ENCODE measurements at places on chromosomes 5 and 9. TPM values are rescaled to one million over a fixed set of nuclear protein-coding genes. Genes with fewer than 3 reads are reported as not detected.

GRCh38 chr5:65100911-65101631 lies 332.3 kb downstream of the CWC27 start:
- peaks cover 20% of the 10 kb centered on the region for H3K27me3 ChIP-seq
- no peak overlapping the region for H3K4me3 ChIP-seq
- no peaks in the 10 kb centered on the region for H3K36me3 ChIP-seq
- no peak overlapping the region for H3K27ac ChIP-seq

DNA sequence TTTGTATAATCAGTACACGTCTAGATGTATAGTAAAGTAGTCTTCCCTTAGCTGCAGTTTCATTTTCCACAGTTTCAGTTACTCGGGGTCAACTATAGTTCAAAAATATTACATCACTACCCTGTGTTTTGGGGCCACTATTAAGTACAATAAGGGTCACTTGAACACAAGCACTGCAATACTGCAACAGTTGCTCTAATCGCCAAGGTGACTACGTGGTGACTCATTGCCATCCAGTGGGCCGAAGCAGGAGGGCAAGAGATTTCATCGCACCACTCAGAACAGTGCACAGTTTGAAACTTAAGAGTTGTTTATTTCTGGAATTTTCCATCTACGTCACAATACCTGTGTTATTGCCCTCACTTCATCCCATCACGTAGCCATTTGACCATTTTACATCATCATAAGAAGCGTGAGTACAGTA lies at the start of gene ARL14EPL:
Gene ARL14EPL (plus strand): TSS at position 379 of the 424 bp plus-strand sequence. CDS start 18,994 bp downstream, outside the sequence.
- H3K27ac ChIP-seq = no peak within 1 kb of the TSS
- H3K4me1 ChIP-seq = peaks cover 4% of the 10 kb centered on the region
- DNase-seq = no peak
- H3K4me3 ChIP-seq = no peak within 1 kb of the TSS

DNA sequence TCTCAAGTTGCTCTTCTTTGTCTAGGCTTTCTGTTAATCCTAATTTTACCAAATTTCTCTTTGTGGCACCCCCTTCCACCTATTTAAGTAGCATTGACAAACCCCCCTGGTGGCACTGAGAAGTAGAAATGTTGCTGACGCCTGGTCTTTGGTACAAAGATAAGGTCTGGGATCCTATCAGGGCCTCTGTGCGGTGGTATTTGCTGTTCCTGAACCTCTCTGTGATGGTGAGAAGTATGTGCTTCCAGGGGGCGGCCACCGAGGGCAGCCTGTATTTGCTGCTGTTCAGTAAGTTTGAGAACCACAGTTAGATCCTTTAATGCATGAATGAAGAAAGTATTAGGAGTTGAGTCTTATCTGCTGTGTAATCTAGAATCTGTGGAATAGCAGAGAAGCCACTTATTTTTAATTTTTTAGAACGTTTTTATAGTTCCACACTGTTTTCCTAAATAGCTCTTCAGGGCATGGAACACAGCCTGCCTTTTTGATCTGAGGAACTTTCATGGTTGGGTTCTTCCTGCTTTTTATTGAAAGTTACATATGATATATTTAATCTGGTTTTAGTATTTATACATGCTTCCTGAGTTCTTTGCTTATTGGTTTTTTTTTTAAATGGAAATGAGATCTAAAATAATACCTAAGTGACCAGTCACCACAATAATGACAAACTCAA lies 124.2 kb downstream of the TRIO start:
- H3K4me1 ChIP-seq = peaks cover 8% of the 10 kb centered on the region
- no peak overlapping the region for H3K27ac ChIP-seq
- H3K36me3 ChIP-seq = no peaks in the 10 kb centered on the region

The PAEP gene
- not detected for total RNA-seq

The PTAR1 gene
- 51.8 TPM for total RNA-seq
